Omental fat pad (tissue), 4 donors: ENCODE measurements at places on chromosomes 5 and 9. TPM values are rescaled to one million over a fixed set of nuclear protein-coding genes. Genes with fewer than 3 reads are reported as not detected.

Gene PGGT1B
- total RNA-seq, result 12.8 TPM

Gene OTULINL
- 7.8 TPM for total RNA-seq

Gene CPLANE1
- total RNA-seq, result 32.6 TPM

Gene IL13
- not detected for total RNA-seq

Gene ENTREP1
- total RNA-seq, result 2.4 TPM

Gene GFRA3
- not detected for total RNA-seq

Gene CDC42SE2
- total RNA-seq, result 40.0 TPM
